ENCODE measurements at places on chromosomes 6 and 20. TPM values are rescaled to one million over a fixed set of nuclear protein-coding genes. Genes with fewer than 3 reads are reported as not detected.
A peak's percentile ranks its signal among the peaks of the same experiment; 100 is the strongest.

DNA sequence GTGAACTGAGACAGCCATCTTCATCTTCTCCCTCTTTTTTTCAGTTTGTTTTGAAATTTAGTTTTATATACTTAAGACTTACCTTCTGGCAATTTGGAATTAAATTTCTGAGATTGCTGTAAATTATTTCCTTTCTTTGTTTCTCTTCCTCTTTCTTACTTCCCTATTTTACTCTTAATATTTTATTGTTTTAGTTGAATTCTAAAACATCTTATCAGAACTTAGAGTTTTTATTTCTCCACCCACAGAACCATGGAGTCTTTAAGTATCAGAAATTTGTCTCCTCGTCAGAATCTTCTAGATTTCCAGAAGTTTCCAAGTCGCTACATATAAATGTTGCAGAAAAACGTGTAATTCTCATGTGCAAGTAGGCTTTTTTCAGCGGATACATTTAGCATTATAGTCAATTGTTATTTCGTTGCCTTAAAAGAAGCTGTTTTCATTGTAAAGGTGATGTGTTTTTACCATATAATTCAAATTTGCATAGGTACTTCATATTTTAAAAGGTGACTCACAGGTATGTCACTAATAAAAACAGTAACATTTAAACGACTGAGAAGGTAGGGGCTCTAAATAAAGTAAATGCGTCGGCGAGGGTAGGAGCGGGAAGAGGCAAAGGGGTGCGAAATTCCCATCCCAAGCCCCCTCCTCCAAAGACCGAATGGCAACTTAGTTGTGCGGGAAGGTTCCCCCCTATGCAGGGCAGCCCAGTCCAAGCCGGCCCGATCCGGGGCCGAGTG is 866 bp upstream of the MYO6 start:
- DNase-seq: no peak

DNA sequence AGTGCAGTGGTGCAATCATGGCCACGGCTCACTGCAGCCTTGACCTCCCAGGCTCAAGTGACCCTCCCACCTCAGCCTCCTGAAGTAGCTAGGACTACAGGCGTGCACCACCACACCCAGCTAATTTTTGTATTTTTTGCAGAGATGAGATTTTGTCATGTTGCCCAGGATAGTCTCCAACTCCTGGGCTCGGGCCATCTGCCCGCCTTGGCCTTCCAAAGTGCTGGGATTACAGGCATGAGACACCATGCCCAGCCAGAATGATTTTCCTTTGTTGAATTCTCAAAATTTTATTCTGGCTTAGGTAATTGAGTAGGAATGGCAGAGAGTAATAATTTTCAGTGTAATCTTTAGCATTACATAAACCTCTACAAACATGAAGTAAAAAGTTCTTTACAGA is 37.1 kb downstream of the SLC16A10 start:
- no peak for DNase-seq

- no peak for DNase-seq
These were observed 1.9 kb upstream of the FUCA2 start for GRCh38 chr6:143513410-143513809.

DNA sequence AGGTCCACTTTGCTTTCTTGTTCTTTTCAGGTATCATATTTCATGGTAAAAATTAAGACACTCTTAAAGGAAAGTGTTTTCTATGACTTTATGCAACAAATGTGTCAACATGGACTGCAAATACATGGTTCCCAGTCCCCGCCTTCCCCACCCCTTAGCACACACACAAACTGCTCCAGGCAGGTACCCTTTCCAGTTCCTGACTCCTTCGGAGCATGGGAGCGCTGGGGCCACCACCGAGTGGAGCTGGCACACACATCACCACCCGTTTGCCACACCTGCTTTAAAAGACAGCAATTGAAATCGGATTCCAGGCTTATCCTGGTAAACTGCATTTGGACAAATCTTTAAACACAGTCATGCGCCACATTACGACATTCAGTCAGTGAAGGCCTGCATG is 22.2 kb downstream of the RNASET2 start:
- no peak for DNase-seq

- DNase-seq: no peak
These were observed 202.6 kb upstream of the STXBP5 start for GRCh38 chr6:147001621-147002020.

POM121L2 gene
- total RNA-seq: not detected

- DNase-seq: no peak
These were observed 105.9 kb downstream of the KLHL32 start for GRCh38 chr6:97030431-97030830.

CALHM5 gene
- 1.4 TPM for total RNA-seq

DNA sequence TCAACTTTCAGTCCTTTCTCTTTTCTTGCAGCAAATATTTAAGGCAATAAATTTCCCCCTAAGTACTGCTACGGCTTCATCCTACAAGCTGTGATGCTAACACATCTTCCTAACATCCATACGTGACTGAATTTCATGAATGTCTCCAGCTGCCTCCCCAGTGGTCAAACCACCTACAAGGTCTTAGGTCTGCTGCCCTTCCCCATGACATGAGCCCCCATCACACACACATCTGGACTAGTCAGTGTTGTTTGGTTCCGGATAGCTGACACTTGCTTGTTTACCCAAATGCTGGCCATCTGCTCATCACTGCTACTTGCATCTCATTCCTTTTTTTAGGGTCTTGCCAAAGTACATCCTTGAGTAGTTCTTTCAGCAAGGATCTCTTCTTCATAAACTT is 14.6 kb downstream of the RRBP1 start:
- DNase-seq: no peak

DNA sequence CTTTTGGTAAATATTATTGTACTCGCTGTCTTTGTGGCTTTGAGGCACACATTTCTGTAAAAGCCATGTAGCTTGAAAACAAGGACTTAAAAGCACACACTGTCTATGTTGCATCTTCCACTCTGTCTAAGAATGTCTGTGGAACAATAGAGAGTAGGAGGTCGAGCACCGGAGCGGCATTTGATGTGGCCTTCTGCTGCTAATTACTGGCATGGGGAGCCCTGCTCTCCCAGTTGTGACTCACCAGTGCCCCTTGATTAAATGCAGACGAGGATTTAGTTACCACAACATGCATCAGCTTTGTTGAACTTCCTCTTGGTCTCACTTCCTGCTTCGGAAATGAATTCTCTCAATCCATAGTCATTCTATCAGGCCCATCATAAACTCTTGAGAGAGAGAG is 680.7 kb upstream of the SLC35B3 start:
- no peak for DNase-seq

DNA sequence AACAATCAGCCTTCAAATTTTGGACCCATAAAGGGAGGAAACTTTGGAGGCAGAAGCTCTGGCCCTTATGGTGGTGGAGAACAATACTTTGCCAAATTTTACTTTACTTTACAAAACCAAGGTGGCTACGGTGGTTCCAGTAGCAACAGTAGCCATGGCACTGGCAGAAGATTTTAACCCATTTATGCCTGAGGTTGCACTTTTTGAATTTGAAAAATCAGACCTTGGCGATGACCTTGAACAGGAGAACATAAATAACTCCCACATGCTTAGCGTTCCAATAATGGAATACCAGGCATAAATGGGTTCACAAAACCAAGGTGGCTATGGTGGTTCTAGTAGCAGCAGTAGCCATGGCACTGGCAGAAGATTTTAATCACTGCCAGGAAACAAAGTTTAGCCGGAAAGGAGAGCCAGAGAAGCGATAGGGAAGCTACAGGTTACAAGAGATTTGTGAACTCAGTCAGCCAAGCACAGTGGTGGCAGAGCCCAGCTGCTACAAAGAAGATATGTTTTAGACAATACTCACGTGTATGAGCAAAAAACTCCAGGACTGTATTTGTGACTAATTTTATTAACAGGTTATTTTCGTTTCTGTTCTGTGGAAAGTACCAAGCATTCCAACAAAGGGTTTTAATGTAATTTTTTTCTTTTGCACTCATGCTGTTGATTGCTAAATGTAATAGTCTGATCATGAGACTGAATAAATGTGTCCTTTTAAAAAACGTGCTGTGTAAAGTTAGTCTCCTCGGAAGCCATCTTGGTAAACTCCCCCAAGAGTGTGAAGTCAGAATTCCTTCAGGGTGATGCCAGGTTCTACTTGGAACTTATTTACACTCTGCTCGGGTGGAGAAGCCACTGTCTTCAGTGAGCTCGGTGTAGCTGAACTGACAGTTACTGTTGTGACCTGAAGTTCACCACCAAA is 6.7 kb downstream of the SFT2D1 start:
- no peak for DNase-seq

TSHZ2 gene
- total RNA-seq: 0.77 TPM

GRCh38 chr6:81801489-81801888 is 49.0 kb upstream of the TENT5A start:
- no peak for DNase-seq

GRCh38 chr6:119463081-119463626 is 113.6 kb upstream of the MAN1A1 start:
- DNase-seq: no peak

AGER gene
- 0.39 TPM for total RNA-seq

- DNase-seq: no peak
These were observed 220.8 kb upstream of the MARCKS start for GRCh38 chr6:113636357-113636824.

MAS1 gene
- total RNA-seq: not detected

- no peak for DNase-seq
These were observed 124.9 kb downstream of the LAMA2 start for GRCh38 chr6:129007701-129008373.

RAET1G gene
- total RNA-seq: under 0.01 TPM

DNA sequence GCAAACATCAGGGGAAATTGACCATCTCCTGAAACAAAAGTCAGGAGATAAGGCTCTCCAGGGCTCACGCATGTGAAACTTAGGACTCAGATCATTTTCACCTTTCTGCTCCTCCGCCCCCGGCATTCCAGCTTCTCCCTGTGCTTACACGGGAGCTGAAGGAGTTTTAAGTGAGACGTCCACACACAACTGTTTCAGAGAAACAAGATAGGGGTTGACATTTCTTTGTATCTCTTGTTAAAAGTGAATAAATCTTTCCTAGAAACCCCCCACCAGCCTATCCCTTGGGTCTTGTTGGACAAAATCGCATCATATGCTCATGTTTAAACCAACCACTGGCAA is 46.1 kb downstream of the FAM50B start:
- no peak for DNase-seq

GRCh38 chr6:3039384-3039783 is 28.9 kb upstream of the RIPK1 start:
- DNase-seq: peak; percentile 69

DNA sequence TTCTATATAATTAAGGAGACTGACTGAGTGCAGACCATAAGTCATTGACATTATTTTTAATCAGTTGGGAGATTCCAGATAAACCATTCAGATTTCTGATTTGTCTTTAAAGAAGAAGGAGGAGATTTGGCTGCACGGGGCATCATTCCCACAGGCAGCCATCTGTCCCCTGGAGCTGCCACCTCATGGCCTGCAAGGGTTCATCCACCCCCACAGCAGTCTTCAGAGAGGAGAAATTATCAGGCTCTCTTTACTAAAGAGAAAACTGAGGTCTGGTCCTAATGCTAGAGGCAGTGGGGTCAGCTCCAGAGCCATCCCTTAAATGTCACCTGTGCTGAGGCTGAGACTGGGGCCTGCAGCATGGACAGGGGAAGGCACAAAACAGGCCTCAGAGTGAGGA is 501.3 kb upstream of the SULF2 start:
- no peak for DNase-seq

DNA sequence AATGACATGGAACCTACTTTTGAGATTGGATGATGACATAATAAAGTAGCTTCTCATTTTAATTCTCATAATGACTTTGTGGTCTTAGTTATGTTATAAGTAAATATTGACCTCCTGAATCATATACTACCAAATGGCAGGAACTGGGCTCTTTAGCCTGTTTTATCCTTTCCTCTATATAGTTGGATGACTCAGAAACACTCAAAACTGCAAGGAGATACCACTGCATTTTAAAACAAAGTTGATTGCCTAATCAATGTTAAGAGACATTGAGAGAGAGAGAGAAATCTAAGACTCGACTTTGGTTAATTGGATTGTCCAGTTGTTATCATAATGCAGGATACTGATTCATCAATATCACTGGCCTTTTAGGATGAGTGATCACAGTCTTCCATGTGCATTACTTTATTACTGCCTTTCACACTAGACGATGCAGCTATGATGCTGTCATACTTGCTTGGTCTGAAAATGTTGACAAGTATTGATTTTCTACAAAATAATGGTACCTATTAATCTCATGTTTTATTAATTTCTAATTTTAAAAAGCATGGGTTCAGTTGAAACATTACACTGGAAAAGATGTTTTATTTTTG is 320.0 kb downstream of the NKAIN2 start:
- no peak for DNase-seq

SKIC2 gene
- total RNA-seq: 25.4 TPM

- DNase-seq: no peak
These were observed 67.9 kb downstream of the CGA start for GRCh38 chr6:87027021-87027420.

MRAP2 gene
- 4.6 TPM for total RNA-seq

CTAGE9 gene
- not detected for total RNA-seq

DNA sequence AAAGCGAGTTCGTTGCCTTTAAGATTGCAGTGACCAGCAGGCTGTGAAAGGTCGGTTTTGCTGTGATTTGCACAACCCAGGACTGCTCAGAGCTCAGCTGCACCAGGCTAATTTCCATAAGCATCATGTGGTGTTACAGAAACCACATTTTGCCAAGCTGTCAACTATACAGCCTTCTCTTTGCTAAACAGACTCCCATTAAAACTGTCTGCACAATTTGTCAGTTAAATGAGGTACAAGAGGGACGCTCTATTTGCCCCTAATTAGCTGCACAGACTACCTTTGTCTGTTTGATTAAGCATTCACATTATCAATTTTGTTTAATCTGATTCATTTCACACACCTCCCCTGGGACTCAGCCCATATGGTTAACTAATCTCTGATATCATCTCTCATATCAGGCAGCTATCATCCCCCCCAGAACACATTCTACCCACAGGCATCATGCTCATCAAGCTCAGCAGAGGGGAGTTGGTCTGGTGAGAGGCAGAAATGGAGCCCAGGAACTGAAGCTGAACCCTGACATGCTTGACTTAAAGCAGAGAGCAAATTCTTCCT is 62.1 kb downstream of the OLIG3 start:
- no peak for DNase-seq

GRCh38 chr6:4169028-4169789 is 33.8 kb upstream of the ECI2 start:
- DNase-seq: no peak

- DNase-seq: no peak
These were observed 89.3 kb upstream of the BTN3A2 start for GRCh38 chr6:26275663-26276062.

Measured in dermis microvascular lymphatic vessel endothelial cell (primary cell).